Activated T-helper 2 cell treated with anti-CD3 and anti-CD28 coated beads, Interferon-gamma antibody, Interleukin-2, Interleukin-4, amounts not matched to agents 10 μg/mL and 5 μg/mL and 100 μg/mL, durations not matched to agents 14 hours and 24 hours and 36 hours (primary cell): ENCODE measurements at places on chromosomes 16 and 17. TPM values are rescaled to one million over a fixed set of nuclear protein-coding genes. Genes with fewer than 3 reads are reported as not detected.

DNA sequence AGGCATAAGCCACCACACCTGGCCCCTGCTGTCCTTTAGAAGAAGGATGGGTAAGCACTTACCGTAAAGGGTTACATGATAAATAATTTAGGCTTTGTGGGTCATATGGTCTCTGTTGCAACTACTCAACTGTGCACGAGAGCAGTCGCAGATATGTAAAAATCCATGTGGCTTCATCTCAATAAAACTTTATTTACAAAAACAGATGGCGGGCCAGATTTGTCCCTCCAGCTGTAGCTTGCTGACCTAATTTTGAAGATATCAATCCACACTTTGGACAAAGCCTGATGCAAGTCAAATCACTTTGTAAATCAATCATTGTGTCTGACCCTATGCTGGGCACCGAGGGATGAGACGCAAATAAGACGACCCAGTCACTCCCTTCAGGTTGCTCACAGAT lies 12.1 kb downstream of the TEKT5 start:
- peaks cover 2% of the 10 kb centered on the region for H3K27me3 ChIP-seq
- H3K36me3 ChIP-seq, result no peaks in the 10 kb centered on the region
- H3K4me1 ChIP-seq, result no peaks in the 10 kb centered on the region
- DNase-seq, result no peak
- no peak overlapping the region for H3K4me3 ChIP-seq

DNA sequence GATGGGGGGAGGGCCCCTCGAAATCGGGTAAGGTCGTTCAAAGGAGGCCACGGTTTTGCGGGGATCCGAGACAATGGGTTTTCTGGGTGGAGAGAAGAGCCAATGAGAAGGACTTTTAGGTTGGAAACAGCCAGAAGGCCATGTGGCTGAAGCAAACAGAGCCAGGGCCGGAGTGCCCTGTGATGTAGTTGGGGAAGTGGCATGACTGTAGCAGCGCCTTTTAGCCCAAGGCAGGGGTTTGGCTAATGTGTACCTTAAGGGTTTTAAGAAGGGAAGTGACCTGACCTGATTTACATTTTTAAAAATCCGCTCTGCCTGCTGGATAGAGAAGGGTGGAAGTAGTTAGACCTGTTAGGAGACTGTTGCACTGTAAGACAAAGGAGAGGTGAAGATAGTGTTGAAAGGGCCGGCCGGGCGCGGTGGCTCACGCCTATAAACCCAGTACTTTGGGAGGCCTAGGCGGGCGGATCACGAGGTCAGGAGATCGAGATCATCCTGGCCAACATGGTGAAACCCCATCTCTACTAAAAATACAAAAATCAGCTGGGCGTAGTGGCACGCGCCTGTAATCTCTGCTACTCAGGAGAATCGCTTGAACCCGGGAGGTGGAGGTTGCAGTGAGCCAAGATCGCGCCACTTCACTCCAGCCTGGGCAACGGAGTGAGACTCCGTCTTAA lies 1.0 kb downstream of the LYRM1 start:
- peak overlapping the region; percentile 97 for H3K27ac ChIP-seq
- H3K4me3 ChIP-seq, result peak overlapping the region; percentile 90
- H3K36me3 ChIP-seq, result peaks cover 80% of the 10 kb centered on the region
- peaks cover 78% of the 10 kb centered on the region for H3K4me1 ChIP-seq
- DNase-seq, result peak; percentile 22
- no peaks in the 10 kb centered on the region for H3K27me3 ChIP-seq

DNA sequence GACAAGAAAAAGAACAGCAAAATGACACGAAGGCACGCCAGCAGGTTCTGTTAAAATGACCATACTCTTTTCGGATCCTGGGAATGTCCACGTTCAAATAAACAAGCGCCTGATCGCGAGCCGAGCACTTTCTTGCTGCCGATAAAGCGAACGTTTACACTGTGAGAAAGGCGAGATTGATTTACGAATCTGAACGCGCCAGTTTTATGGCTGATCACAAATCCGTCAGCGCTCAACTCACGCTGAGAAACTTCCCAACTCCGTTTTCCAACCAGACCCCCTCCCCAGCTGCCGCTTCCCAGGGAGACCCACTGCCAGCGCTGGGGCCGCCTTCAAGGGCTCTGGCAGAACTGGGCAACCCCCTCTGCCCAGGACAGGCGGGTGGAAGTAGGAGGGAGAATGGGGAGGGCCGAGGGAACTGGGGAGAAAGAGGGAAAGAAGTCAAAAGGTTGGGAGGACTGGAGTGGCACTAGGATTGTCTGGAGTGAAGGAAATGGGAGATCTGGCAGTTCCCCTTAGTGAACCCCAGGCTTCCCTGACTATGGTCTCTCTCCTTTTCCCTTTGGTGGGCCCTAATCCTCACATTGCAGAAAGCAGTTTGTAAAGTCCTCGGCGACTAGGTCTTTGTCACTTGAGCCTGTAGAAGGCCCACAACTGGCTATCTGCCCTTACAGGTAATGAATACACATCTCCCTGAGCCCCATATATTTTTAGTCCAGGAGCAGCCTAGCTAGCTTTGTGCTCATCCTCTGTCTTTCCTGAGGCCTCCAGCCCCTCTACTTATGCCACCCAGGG lies 6.9 kb downstream of the HOXB4 start:
- peaks cover 17% of the 10 kb centered on the region for H3K4me1 ChIP-seq
- H3K36me3 ChIP-seq, result peaks cover 12% of the 10 kb centered on the region
- H3K4me3 ChIP-seq, result no peak overlapping the region
- H3K27me3 ChIP-seq, result peaks cover 24% of the 10 kb centered on the region
- no peak overlapping the region for H3K27ac ChIP-seq
- DNase-seq, result no peak

DNA sequence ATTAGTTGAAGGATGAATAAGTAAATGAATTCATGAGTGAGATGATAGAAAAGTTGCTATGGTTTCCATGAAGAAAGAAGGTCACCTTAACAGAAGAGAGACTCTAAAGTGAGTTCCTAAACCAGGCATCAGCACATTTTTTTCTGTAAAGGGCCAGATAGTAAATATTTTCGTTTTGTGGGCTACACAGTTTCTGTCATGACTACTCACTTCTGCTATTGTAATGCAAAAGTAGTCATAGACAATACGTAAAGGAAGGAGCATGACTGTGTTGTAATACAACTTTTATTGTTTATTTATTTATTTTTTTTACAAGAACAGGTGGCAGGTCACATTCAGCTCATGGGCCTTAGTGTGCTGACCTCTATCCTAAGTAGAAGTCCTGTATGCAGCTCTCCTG lies 426.1 kb upstream of the DYNLRB2 start:
- no peak overlapping the region for H3K27ac ChIP-seq
- no peaks in the 10 kb centered on the region for H3K36me3 ChIP-seq
- no peak overlapping the region for H3K4me3 ChIP-seq
- H3K27me3 ChIP-seq, result no peaks in the 10 kb centered on the region
- no peak for DNase-seq

The ACE gene
- total RNA-seq, result not detected in 2 replicates

DNA sequence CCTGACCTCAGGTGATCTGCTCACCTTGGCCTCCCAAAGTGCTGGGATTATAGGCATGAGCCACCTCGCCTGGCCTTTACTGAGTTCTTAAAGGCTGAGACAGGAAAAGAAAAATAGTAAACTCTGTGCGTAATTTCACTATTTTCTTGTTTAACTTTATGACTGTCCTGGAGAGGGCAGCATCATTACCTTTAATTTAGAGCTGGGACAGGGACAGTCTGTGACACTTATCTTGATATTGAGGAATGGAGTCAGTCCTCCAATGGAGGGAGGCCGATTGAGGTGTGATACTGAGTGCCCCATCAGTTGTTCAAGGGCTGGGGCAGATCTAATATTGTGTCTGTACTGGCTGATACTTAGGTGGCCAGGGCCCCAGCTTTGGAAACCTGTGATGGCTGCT lies 21.5 kb upstream of the SPN start:
- no peaks in the 10 kb centered on the region for H3K36me3 ChIP-seq
- H3K27me3 ChIP-seq, result no peaks in the 10 kb centered on the region
- no peak for DNase-seq
- peaks cover 29% of the 10 kb centered on the region for H3K4me1 ChIP-seq
- peak overlapping the region; percentile 5 for H3K27ac ChIP-seq

DNA sequence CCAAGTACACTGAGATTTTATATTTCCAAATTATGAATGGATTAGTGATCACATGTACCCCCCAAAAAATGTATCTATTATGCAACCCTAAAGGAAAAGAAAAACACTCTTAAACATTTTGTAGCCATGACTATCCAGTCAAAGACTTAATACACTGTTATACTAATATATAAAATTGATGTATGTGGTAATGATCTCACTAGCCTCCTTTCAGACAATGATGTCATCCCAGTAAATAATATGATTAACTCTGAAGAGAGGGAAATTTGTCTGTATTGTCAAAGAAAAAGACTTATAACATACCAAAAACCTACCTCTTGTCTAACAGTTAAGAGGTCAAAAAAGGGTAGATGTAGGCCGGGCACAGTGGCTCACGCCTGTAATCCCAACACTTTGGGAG lies 80.7 kb downstream of the USP32 start:
- peaks cover 8% of the 10 kb centered on the region for H3K4me1 ChIP-seq
- H3K36me3 ChIP-seq, result peaks cover 3% of the 10 kb centered on the region
- no peak for DNase-seq
- no peak overlapping the region for H3K27ac ChIP-seq
- H3K4me3 ChIP-seq, result no peak overlapping the region

GRCh38 chr17:40857535-40857934 lies 9.5 kb downstream of the KRT12 start:
- H3K4me1 ChIP-seq, result peaks cover 5% of the 10 kb centered on the region
- no peak overlapping the region for H3K27ac ChIP-seq
- DNase-seq, result no peak

GRCh38 chr17:36930583-36930900 lies 6.7 kb upstream of the LHX1 start:
- no peak overlapping the region for H3K27ac ChIP-seq
- no peak for DNase-seq
- H3K36me3 ChIP-seq, result no peaks in the 10 kb centered on the region
- H3K4me1 ChIP-seq, result peaks cover 25% of the 10 kb centered on the region
- H3K27me3 ChIP-seq, result peaks cover 79% of the 10 kb centered on the region

DNA sequence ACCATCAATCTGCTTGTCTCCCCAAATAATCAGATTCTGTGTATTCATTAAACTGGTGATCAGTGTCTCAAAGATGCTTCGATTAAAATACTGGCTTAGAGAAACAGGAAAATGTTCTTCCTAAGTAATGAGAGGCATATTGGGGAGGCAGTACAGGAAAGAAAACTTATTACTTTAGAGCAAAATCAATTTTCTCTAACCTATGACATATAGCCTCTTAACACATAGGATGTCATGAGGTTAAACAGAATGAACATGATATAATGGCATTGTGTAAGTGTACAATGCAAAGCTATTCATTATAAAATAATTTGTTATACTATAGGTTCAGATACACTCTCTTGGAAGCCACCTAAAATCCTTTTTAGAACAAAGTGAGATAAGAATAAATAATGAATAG lies 819.3 kb downstream of the KCNJ2 start:
- no peaks in the 10 kb centered on the region for H3K27me3 ChIP-seq
- H3K36me3 ChIP-seq, result no peaks in the 10 kb centered on the region
- no peak overlapping the region for H3K4me3 ChIP-seq
- DNase-seq, result no peak
- H3K27ac ChIP-seq, result no peak overlapping the region

GRCh38 chr16:24318680-24319079 lies 62.5 kb downstream of the CACNG3 start:
- H3K4me3 ChIP-seq, result no peak overlapping the region
- H3K36me3 ChIP-seq, result no peaks in the 10 kb centered on the region
- no peak overlapping the region for H3K27ac ChIP-seq
- no peaks in the 10 kb centered on the region for H3K4me1 ChIP-seq
- DNase-seq, result no peak
